ENCODE measurements at places on chromosomes 1 and 21.

DNA sequence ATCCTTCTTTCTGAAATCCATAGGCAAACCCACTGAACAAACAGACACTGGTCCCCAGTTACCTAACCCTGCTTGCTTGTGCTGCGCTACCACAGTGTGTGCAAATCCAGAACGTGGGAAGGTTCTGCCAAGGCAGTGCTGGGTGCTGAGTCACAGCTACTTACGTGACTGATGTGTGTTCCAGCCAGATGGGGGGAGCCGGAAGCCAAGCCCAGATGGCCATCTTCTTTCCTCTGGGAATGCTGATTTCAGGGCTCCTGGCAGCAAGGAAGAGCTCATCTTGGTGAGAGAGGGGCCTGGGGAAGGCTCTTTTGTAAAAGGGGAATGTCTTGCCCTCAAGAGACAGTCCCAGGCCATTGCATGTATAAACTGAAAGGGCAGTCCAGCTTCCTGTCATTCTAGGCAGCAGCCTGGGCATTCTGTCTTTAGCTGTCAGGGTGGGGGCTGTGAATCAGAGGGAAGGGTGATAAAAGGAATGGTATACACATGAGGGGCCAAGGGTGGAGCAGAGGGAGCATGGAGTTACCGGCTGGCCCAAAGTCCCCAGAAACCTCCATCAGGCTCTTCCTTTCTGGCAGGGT is 54.1 kb downstream of the CD46 start:
- DNase-seq: peak; percentile 92

- no peak for DNase-seq
Measured at GRCh38 chr1:224108991-224109390, 4.9 kb upstream of the FBXO28 start.

DNA sequence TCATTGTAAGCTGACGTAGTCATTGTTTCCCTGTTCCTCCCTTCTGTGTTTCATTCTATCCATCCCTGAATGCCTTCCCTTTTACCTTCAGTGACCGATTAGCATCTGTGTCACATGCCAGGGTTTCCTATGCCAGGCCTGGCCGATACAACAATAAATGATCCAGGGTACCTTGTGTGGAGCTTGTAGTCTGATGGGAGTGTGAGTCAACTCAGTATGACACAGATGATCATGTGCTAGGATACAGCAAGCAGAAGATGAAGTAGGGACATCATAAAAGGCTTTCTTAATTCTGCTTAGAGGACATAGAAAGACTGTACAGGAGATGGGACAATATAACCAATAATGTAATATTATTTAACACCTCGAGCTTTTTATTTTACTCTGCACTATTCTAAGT is 164.1 kb upstream of the C8B start:
- DNase-seq: no peak

- no peak for DNase-seq
Measured at GRCh38 chr1:109089242-109090015, 1.1 kb upstream of the TMEM167B start.

GRCh38 chr1:228011721-228012311 is 5.0 kb downstream of the WNT3A start:
- DNase-seq: no peak

DNA sequence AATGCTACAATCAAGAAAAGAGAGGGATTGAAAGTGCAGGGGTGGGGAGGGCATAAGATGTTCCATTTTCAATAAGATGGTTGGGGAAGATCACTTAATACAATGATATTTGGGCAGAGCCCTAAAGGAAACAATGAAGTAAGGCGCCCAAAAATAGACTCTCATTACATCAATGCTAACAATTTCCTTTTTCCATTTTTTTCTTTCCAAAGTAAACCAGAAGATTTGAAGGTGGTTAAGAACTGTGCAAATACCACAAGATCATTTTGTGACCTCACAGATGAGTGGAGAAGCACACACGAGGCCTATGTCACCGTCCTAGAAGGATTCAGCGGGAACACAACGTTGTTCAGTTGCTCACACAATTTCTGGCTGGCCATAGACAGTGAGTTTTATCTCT is 16.8 kb downstream of the IFNAR2 start:
- no peak for DNase-seq

- DNase-seq: no peak
Measured at GRCh38 chr1:186950547-186950946, 121.8 kb downstream of the PLA2G4A start.

GRCh38 chr1:31930836-31931592 is 7.2 kb downstream of the PTP4A2 start:
- no peak for DNase-seq

- peak; percentile 20 for DNase-seq
Measured at GRCh38 chr1:241592273-241592958, 47.8 kb downstream of the CHML start.

GRCh38 chr1:232426801-232427200 is 203.1 kb downstream of the SIPA1L2 start:
- no peak for DNase-seq

- no peak for DNase-seq
Measured at GRCh38 chr1:114609826-114610225, 28.4 kb upstream of the BCAS2 start.

DNA sequence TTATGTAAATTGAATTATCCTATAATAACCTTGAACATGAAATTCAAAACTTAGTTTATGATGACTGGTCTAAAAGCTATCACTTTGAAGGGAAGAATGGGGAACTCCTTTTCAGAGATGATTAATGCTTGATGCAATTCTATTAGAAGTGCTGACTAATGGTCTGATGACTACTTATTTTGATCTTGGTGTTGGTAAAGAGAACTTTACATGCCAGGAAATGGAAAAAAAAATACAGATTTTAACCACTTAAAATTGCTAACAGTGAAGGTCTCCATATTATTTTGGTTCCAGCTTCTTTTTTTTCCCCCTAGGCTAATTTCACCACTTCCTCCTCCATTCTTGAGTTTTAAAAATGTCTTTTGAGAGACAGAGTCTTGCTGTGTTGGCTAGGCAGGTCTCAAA is 22.9 kb downstream of the S1PR1 start:
- DNase-seq: peak; percentile 45

- DNase-seq: no peak
Measured at GRCh38 chr1:54486907-54487306, 61.1 kb upstream of the ACOT11 start.

- no peak for DNase-seq
Measured at GRCh38 chr21:15222707-15223106, 157.9 kb upstream of the NRIP1 start.

DNA sequence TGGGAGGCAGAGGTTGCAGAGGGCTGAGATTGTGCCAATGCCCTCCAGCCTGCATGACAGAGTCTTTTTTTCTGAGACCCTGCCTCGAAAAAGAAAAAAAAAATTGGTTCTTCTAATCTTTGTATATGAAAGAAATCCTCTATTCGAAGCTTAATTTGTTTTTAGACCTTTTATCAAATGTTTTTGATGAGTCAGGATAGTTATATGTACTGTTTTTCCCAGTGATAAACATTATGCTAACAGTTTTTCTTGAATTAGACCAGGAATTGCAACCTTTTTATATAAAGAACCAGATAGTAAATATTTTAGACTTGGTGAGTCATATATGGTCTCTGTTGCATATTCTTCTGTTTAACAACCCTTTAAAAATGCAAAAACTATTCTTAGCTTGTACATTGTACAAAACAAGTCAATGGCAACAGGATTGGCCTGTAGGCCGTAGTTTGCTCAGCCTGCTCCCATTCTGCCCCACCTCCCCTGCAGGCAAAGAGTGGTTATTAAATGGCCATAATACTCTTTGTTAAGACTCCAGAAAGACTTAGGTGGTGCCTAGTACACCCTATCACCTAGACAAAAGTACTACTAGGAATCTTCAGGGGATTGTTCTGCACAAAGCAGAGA is 45.2 kb downstream of the LYST start:
- DNase-seq: peak; percentile 62

DNA sequence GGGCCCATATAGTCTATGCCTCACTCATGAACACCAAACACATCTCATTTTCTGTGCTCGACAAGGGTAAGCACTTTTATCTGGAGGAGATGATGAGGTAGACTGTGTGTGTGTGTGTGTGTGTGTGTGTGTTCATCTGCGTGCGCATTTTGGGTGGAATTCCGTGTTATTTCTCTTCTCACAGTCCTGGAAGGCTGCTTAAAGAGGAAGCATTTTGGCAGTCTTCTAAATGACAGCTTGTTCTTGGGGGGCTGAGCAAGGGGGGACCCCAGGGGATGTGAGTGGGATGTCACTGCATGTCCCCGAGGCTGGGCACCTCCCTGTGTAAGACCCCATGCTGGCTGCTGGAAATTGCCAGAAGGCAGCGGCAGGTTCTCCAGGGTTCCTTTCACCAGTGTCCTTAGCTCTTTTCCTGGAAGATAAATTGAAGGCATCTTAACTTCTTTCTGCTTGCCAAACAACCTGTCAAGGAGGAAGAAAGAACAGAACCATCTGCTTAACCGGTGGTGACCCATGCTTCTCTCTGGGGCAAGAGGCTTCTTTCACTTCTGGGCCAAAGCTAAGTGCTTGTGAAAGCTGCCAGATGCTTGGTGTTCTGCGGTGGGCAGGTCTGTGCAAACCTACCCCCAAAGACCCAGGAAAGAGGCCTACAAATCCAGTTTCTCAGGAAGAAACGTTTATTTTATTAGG is 9.9 kb upstream of the RD3 start:
- no peak for DNase-seq

DNA sequence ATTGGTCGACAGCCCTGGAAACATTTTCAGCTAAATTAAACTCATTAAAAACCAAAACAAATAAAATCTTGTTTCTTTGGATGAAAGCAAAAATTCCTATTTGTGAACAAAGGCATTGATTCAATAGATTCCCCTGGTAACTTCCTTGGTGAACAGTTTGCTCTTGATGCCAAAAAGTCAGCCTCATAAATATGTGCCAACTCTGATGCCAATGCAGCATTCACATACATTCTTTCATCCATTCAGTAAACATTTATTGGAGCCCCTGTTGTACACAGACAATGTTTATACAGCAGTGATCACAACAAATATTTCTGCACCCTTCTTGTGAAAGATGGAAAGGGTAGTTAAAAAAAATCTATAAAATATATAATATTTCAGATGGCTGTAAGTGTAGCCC is 107.8 kb downstream of the PLD5 start:
- no peak for DNase-seq

All from GM04503 (cell line).